Germinal center (tissue), 1 donor: ENCODE measurements at places on chromosomes 5 and 9.

GRCh38 chr5:135386096-135386495 lies 12.9 kb downstream of the MACROH2A1 start:
- no peak for DNase-seq

DNA sequence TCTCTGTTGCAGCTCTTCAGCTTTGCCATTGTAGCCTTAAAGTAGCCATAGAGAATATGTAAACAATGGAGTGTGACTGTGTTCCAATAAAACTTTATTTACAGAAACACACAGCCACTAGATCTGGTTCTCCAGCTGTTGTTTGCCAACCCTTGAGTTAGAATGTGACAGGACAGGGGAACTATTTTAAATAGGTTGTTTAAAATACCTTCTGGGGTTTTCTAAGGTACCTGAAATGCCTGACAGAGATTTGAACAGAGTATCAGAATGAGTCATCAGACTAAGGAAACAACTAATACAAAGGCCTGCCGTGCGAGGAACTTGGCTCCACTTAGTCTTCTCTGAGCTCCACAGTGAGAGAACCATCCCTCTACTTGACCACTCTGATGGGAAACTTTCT lies 85.4 kb downstream of the HSD17B4 start:
- no peak for DNase-seq

DNA sequence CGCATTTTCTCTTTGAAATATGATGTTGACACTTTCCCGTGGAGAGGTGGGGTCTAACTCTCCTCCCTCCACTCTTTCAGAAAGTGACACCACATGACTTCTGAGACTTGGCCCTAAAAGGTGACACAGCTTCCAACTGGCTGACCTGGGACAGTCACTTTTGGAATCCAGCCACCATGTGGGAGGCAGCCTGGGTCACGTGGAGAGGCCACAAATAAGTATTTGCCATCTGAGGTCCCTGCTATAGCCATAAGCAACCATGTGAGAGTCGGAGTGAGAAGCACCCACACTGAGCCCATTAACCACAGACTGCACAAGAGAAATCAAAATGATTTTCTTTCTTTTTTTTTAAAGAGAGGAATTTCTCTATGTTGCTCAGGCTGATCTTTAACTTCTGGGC lies 4.1 kb upstream of the PHYKPL start:
- no peak for DNase-seq

- no peak for DNase-seq
These were observed 98.7 kb upstream of the CACNA1B start for GRCh38 chr9:137778914-137779313.

- DNase-seq = no peak
These were observed 267.6 kb downstream of the FAM170A start for GRCh38 chr5:119896826-119897536.

DNA sequence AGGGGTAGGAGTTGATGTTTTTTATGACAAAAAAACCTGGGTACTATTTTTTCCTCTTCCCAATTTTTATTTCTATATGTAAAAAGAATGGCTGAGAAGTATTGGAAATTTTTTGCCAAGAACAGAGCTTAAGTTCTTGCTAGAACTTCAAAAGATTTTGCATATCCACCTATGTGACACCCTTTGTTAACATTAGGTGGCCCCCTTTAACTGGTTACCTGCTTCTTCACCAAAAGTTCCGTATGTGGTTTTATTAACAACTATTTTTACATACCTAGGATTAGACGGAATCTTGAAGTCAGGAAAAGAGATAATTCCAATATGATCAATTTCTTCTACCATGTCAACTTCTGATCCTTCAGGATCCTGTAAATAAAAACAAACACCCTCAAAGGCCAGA lies 15.5 kb downstream of the C5 start:
- no peak for DNase-seq

- no peak for DNase-seq
These were observed 89.2 kb downstream of the ANKRD33B start for GRCh38 chr5:10653043-10653442.

- DNase-seq = peak; percentile 78
These were observed at the start of gene PHYKPL for GRCh38 chr5:178232124-178232919. TSS of gene PHYKPL (minus strand) at chr5:178232802. CDS start at chr5:178232550, 252 bp downstream.

- DNase-seq = no peak
These were observed 8.4 kb upstream of the HAND1 start for GRCh38 chr5:154486427-154486866.

DNA sequence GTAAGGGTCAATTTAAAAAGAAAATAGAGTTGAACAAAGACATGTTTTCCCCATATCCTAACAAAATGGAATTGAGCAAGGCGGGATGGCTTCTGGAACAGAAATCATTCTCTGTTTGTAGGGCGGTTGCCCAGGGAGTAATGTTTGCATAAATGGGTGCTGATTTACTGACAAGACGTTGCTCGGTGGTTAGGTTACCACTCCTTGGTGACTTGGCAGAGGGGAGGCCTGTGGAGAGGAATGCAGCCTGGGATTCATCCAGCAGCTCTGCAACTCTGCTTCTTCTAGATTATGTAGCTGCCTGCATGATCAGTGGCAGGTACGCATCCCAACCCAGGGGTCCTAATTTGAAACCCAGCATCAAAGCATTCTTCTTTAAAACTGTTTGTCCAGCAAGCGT lies 200.2 kb downstream of the CFAP90 start:
- no peak for DNase-seq

- DNase-seq = no peak
These were observed 88.5 kb upstream of the ATG10 start for GRCh38 chr5:81883371-81883770.

DNA sequence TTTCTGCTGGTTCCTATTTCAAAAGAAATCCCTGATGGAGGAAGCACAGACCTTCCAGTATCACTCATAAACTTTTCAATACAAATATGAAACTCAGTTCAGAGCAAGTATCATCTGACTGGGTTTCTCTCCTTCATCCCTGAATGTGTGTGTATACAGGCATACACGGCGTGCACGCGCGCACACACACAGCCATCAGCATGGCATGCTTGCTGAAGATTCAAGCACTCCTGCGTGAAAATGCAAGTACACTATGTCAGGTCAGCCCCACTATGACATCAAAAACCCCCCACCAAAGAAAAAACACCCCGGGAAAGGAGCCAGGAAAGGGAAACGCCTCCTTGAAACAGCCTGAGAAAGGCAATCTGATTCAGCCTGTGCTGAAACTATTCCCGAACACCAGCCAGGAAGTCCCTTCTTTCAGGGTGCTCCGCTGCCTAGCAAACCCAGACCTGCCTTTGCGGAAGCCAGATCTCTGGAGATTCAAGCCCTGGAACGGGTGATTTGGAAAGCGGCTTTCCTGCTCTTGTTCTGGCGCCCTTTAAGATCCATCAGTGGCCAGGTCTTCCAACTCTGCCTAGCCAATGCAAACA lies 831 bp downstream of the KLHL3 start:
- peak; percentile 36 for DNase-seq

GRCh38 chr5:102681403-102681983 lies 73.6 kb upstream of the PAM start:
- peak; percentile 27 for DNase-seq

DNA sequence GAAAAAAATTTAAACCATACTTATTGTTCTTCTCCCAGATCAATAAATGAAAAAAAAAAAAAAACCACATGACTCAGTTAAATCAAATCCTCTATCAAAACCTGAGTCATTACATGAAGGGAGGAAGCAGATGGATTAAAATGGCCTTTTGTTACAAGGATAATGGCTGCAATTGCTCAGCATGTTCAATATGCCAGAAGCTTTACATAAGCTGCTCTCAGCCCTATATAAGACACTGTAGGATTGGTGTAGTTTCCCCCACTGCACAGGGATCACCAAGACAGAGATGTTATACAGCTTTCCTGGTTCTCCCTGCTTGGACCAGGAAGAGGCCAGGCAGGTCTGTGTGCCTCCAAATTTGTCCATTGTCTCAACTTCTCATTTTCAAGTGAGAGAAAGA lies 101.6 kb upstream of the MAP1B start:
- no peak for DNase-seq

DNA sequence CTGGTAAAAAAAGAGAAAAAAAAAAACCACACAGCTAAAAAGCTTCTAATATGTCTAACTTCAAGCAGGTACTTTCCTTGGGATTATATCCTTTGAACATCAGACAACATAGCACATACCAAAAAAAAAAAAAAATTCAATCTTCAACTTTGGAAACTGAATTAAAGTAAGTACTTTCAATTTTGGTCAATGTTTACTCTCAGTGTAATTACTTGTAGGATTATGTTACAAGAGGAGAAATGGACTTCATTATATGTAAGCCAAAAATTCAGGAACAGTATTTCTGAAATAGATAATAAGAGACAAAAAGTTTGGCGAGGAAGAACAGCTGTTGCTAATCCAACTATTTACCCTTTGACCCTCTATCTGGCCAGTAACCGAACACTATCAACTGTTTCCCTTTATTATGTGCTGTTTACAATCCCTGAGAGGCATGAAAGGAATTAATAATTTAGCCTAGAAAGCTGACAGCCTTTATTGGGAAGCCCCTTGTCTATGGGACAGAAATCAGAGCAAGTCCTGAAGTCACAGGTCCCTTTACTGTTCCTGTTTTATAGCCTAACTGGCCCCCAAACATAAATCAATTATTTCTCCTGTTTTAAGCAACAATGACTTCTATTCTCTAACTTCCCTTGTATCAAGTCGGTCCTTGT lies 46.6 kb downstream of the NR6A1 start:
- DNase-seq = no peak

GRCh38 chr9:113137196-113138168 lies 13.3 kb upstream of the SLC31A2 start:
- no peak for DNase-seq

DNA sequence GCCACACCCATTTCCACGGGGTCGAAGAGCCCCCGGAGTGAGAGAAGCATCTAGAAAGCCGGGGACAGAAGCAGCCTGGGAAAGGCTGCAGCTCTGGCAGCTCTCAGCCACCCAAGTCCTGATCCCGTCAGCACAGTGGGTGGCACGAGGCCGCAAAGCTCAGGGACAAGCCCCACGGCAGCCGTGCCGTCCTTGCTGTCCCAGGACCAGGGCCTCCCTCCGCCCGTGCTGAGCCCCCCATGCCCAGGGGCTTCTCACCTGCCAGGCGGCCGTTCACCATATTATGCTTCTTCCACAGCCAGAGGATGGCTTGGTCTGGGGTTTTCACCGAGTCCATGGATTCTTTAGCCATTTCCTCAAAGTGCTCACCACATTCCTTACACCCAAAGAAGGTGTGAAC lies 6.1 kb upstream of the LHX3 start:
- no peak for DNase-seq

- no peak for DNase-seq
These were observed 21.3 kb downstream of the AKNA start for GRCh38 chr9:114366334-114367128.

DNA sequence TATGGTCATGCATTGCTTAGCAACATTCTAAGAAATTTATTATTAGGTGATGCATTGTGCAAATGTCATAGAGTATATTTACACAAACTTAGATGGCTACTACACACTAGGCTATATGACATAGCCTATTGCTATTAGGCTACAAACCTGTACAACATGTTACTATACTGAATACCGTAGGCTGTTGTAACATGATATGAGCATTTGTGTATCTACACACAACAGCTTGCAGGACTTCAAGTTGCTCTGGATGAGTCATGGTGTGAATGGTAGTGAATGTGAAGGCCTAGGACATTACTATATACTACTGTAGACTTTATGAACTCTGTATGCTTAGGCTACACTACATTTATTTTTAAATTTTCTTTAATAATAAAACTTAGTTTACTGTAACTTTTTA lies 107.2 kb upstream of the MAMDC2 start:
- no peak for DNase-seq

DNA sequence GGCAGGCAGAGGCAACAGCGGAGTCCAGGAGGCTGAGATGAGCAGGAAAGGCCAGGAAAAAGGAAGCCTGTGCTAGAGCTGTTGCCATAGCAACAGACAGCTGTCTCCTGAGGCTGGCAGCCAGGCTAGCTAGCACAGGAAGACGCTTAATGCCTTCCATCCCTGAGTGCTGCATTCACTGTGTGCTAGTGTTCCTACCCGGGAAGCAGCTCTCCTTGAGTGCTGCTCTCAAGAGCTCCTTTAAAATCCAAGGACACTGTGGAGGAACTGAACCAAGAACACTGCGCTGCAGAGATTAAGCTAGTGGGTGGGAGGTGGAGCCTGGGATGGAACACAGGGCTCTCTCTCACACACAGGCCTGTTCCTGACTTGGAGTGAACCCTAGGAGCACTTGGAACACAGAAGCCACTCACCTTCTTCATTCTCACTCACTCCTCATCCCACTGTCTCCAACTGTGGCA lies 53.5 kb upstream of the IL7R start:
- no peak for DNase-seq

GRCh38 chr5:14397717-14398116 lies 183.9 kb upstream of the OTULINL start:
- no peak for DNase-seq

GRCh38 chr5:73201547-73202513 lies 28.8 kb downstream of the TMEM174 start:
- peak; percentile 74 for DNase-seq

DNA sequence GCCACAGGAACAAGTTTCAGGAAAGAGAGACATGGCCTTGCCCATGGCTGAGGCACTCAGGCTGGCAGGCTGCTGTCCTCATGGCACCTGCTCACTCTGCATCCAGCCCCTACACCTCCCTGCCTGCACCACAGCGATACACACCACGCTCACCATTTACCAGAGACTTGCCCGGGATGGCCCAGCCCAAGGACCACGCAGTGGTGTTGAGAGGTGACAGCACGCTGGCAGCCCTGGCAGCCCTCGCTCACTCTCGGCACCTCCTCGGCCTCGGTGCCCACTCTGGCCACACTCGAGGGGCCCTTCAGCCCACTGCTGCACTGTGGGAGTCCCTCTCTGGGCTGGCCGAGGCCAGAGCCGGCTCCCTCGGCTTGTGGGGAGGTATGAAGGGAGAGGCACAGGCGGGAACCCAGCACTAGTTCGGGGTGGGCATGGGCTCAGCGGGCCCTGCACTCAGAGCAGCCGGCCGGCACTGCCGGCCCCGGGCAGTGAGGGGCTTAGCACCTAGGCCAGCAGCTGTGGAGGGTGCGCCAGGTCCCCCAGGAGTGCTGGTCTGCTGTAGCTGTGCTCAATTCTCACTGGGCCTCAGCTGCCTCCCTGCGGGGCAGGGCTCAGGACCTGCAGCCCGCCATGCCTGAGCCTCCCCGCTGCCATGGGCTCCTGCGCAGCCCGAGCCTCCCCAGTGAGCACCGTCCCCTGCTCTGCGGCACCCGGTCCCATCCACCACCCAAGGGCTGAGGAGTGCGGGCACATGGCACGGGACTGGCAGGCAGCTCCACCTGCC lies 20.3 kb downstream of the ZDHHC11B start:
- DNase-seq = no peak

GRCh38 chr5:73218552-73219171 lies 45.7 kb downstream of the TMEM174 start:
- DNase-seq = no peak

- DNase-seq = no peak
These were observed 46.1 kb downstream of the NIPAL4 start for GRCh38 chr5:157506066-157506590.

GRCh38 chr5:134099288-134099872 lies 15.1 kb upstream of the TCF7 start:
- DNase-seq = no peak
